ENCODE measurements at places on chromosomes 2 and 18. TPM values are rescaled to one million over a fixed set of nuclear protein-coding genes. Genes with fewer than 3 reads are reported as not detected.

DNA sequence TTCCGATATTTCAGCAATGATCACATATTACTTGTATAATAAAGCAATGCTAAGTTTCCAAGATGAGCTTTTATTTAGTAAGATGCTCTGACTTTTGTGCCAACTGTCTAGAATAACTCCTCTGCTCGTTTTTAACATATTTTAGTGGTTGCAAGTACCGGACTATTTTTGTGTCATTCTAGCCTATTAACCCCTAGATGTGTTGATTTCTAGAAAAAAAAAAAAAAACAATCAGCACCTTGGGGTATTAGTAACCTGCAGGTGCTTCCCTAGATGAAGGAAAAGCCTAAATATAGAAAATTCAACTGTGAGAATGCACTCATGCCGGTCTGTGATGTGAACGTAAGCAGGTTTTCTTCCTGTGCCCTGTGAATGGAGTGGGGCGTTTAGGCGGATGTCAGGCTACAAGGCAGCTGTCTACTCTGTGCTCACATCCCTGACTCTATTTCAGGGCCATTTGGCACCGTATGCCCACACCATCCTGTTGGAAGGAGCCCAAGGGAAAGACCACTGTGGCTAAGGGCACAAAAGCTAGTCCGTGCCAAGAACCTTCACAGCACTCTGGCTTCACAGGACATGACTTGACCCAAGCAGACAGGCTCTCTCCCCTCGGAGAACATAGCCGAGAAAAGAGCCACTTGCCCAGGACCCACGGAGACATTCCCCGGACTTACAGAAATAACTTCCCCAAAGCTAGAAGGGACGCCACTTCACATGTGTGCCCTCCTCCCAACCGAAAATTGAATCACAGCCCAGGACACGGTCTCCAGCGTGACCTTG lies 60.9 kb upstream of the AGAP1 start:
- DNase-seq, result no peak

DNA sequence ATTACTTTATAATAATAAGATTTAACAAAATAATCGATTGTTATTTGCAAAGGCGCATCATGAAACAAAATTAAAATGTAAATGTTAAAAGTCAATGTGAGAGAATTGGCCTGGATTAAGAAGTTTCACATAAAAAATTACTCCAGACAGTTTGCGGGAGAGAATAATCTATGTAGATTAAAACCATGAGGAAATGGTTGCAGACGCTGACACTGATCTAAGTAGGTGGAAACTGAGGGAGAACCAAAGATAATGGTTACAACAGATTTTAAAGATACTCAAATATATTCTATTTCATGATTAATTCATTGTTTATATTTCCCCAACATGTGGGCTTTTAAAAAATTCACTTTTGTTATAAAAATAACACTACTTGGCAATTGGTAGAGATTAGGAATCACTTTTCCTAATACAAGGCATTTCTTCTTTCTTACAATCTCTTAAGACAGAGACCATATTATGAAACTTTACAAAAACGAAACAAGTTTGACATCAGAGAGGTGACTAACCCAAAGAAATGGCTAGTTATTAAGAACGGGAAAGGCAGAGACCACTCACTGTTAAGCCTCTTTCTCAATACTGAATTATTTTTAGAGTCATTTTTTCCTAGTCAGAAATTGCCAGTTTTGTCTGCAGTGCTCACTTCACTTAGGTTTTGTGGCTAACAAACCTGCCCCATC lies 1.6 kb downstream of the KANSL1L start:
- DNase-seq, result no peak

DNA sequence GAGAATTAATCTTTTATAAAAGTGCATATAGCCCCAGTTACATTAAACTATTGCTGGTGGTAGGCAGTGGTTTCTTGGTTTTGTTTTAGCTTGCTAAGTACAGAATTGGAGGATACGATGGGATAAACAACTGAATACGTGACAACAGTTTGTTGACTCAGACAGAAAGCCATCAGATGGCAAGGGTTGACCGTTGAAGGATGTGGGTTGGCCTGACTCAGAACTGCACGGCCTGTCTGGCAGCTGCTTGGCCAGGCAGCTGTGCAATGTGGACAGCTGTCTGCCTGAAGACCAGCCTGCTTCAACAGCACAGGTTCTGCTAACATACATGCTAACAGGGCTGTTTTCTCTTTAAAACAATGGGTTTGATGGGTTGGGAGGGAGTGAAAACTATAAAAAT lies 46.6 kb downstream of the PRKRA start:
- no peak for DNase-seq

GRCh38 chr2:105329197-105329554 lies 359 bp downstream of the TGFBRAP1 start:
- DNase-seq, result no peak

GRCh38 chr2:208049441-208049840 lies 24.1 kb upstream of the PLEKHM3 start:
- no peak for DNase-seq

- no peak for DNase-seq
Observed at GRCh38 chr2:239607517-239608191, 206.8 kb upstream of the HDAC4 start.

DNA sequence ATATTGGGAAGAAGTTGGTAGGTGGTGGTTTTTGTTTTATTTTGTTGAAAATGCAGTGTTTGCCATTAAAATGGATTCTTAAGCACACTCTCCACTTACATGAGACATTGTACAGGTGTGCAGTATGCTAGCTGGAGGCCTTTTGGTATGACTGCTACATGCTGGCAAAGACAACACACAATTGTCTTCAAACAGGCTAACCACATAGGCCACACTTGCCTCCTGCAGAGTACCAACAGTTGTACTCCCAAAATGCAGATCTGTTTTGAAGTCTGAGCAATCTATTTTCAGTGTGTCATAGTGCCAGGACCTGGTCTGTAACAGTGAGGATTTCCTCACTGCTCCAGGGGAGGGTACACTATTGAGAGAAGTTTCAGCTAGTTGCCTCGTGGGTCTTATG lies 213.6 kb downstream of the ZRANB3 start:
- DNase-seq, result no peak

- DNase-seq, result no peak
Observed at GRCh38 chr18:64994370-64994769, 756.4 kb upstream of the CDH7 start.

- no peak for DNase-seq
Observed at GRCh38 chr18:3209859-3210569, 9.8 kb downstream of the MYOM1 start.

GRCh38 chr2:42906111-42906556 lies 113.8 kb upstream of the HAAO start:
- no peak for DNase-seq

EFR3B gene
- total RNA-seq, result 4.1 TPM

PSMG2 gene
- total RNA-seq, result 39.8 TPM

DAPL1 gene
- total RNA-seq, result not detected

GCG gene
- total RNA-seq, result not detected

CYP1B1 gene
- 19.6 TPM for total RNA-seq
